ENCODE measurements at places on chromosomes 16 and 17.

- DNase-seq = peak; percentile 2
These were observed 1.4 kb downstream of the NFAT5 start for GRCh38 chr16:69566981-69567680.

DNA sequence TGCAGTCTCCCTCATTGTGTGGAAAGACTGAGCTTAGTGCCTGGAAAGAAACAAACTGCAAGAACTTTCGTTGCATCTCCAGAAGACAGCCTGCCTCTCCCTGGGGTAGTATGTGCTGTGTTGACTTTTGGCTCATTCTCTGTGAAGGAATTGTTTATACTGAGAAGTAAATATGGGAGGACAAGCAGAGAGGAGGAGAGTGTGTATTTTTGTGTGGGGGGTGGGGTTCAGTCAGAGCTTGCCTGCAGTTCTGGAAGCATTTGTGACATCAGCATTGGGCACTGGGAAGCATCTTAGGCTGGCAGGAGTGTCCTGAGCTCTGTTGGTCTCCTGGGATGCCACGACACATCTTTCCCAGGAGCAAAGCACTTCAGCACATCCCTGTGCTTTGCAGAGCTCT lies 147.9 kb downstream of the HS3ST3B1 start:
- DNase-seq = no peak

GRCh38 chr17:75524970-75525805 lies at the start of gene LLGL2:
Gene LLGL2 (plus strand): TSS chr17:75525697. CDS start chr17:75543427, 17,730 bp downstream.
- DNase-seq = peak; percentile 78

DNA sequence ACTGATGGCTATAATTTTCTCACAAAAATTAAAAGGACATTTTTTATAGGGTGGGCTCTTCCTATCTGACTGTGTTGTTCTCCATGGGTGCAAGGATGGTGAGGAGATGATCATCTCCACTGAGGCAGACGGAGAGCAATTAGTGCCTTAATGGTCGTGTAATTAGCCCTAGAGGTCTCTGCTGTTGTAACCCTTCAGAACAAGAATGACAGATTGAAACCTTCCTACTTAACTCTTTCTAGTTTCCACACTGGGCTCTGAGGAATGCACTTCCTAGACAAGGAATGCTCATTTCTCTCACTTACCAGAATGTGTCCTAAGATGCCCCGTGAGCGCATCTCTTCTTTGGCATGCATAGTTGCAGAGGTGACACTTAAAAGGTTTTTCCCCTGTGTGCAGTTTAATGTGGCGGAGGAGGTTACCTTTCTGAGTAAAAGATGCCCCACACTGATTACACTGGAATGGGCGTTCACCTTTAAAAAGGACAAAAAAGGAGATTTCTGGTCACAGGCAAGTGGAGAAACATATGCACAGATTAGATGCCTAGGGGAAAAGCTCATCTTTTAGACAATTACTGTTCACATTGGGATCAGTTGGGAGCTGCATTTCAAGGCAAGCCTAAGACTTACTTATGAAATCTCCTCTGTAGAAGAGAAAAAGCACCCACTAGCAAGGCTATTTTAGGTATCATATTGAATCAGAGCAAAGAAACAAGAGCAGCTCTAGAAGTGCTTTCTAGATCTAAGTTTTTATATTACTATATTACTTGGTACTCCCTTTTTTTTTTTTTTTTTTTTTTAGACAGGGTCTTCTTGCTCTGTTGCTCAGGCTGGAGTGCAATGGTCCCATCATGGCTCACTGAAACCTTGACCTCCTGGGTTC lies 53.6 kb downstream of the GRB7 start:
- peak; percentile 17 for DNase-seq

DNA sequence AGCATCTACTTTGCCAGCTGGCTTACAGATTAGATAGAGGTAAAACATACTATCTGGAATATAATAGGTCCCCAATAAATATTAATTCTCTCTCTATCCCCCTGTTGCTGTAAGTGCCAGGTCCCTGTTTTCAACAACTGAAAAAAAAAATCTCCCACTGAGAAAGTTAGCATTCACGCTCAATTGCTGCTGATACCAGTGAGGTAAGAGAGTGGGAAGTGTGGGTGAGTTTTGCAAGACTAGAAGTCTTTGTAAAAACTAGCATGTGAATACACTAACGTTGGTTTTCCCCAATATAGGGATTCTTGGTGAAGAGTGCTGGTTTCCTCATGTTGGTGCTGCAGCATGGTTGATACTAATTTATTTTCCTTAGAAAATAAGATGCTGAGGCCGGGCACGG lies 11.7 kb upstream of the TAOK1 start:
- no peak for DNase-seq

GRCh38 chr17:48198950-48199541 lies 91.5 kb downstream of the SNX11 start:
- no peak for DNase-seq

GRCh38 chr17:57288040-57288772 lies 31.9 kb downstream of the MSI2 start:
- no peak for DNase-seq

DNA sequence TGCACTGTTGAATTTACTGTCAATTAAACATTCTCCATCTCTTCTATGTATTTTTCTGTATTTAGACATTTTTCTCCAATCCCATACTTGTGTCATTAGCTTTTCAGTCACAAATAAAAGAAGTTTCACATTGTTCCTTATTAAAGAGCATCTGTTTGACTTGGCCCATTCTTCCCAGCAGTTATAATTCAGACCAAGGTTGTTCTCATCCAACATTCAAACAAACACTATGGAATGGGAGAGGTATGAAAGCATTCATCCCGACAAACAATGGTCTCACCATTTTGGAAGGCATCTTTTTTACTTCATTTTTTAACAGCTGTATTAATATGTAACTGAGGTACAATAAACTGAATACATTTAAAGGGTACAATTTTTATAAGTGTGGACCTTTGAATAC lies 208.8 kb upstream of the MAF start:
- DNase-seq = no peak

GRCh38 chr16:30527635-30528178 lies 1.3 kb upstream of the ZNF768 start:
- no peak for DNase-seq

- no peak for DNase-seq
These were observed 70.6 kb downstream of the BCAS3 start for GRCh38 chr17:60748204-60748603.

DNA sequence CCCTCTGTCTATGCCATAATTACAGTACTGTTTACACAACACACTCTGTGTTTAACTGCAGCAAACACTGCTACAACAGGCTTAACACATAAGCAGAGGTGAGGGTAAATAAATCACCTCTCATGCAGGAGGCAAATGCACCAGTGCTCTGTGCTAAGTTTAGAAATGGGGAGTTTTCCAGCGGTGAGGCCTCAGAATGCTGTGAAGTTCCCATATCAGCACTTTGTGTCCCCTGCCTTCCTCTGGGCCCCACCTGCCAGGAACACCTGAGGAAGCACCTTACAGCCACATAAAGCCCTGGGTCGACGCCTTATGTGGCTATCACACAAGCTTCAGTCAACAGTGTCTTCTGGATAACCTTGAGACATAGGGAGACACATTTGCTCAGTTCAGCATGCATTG lies 304.5 kb downstream of the HAPSTR1 start:
- no peak for DNase-seq

DNA sequence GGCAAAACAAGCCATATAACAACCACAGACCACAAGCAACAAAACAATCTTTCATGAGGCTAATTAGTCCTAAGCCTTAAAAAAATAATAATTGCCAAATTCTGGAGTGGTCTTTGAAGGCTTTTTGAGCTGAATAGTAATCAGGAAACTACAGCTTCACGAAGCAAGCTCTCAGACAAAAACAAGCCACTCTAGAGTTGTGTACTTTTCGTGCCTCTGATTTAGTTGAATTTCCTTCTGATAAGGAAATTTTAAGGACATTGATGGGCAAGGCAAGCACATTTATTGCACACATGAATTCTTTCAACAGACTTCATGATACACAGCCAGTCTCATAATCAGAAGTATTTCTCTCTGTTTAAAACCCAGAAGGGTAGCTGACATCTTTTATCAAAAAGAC lies 130.8 kb upstream of the IRX3 start:
- no peak for DNase-seq

DNA sequence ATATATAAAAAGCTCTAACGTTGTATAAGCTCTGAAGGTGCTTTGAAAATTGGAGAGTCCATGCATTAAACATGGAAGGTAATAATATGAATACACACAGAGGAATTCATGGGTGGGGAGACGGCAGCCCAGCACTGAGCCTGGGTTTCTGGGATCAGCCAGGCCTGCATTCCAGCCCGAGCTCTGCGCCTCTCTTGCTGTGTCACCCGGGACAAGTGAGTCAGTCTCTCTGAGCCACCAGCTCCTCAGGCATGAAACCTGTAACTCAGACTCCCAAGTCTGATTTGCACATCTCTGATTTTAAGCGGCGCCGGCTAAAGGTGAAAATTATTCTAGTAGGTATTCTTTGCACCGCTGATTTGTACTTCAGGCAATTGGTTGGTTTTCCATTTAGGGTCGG lies 238.8 kb downstream of the MRTFB start:
- no peak for DNase-seq

DNA sequence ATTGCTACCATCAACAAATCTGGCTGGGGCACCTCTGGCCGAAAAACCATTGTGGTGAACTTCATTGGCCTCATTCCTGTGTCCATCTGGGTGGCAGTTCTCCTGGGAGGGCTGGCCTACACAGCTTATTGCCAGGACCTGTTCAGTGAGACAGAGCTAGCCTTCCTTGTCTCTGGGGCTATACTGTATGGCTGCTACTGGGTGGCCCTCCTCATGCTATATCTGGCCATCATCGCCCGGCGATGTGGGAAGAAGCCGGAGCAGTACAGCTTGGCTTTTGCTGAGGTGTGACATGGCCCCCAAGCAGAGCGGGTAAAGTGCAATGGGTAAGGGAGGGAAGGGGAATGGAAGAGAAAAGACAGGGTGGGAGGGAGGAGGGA lies 9.5 kb downstream of the HAS3 start:
- no peak for DNase-seq

- DNase-seq = no peak
These were observed 156.6 kb upstream of the MAF start for GRCh38 chr16:79757163-79757562.

GRCh38 chr16:61892531-61892930 lies 143.7 kb downstream of the CDH8 start:
- DNase-seq = no peak

DNA sequence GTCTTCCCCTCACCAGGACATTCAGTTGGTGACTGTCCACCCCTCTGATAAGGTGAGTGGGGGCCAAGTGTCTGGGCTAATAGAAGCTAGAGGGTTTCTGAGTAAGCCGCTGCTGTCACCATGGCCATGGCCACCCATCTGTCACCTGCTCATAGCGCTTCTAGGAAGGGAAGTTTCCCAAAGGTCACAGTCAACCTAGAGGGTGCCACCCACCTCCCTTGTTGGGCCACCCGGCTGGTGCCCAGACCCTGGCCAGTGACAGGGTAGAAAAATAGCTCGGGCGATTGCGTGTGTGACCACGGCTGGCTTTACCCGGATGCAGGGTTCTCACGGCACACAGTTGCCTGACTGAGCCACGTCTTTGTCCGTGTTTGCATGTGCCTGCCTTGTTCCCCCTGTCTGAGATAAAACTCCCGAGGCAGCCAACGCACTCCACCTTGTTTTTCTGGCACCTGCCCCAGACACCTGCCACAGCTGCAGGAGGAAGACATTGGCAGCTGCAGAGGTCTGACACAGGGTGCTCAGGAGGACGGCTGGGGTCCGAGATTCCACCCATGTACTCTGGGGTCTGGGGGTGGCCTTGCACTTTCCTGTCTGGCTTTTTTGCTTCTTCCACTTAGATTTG lies 809 bp downstream of the PIRT start:
- no peak for DNase-seq

GRCh38 chr17:3385869-3386816 lies at the start of gene OR3A2:
Gene OR3A2 (minus strand): TSS chr17:3386308.
- DNase-seq = no peak

GRCh38 chr17:72126575-72127486 lies 6.0 kb downstream of the SOX9 start:
- no peak for DNase-seq

DNA sequence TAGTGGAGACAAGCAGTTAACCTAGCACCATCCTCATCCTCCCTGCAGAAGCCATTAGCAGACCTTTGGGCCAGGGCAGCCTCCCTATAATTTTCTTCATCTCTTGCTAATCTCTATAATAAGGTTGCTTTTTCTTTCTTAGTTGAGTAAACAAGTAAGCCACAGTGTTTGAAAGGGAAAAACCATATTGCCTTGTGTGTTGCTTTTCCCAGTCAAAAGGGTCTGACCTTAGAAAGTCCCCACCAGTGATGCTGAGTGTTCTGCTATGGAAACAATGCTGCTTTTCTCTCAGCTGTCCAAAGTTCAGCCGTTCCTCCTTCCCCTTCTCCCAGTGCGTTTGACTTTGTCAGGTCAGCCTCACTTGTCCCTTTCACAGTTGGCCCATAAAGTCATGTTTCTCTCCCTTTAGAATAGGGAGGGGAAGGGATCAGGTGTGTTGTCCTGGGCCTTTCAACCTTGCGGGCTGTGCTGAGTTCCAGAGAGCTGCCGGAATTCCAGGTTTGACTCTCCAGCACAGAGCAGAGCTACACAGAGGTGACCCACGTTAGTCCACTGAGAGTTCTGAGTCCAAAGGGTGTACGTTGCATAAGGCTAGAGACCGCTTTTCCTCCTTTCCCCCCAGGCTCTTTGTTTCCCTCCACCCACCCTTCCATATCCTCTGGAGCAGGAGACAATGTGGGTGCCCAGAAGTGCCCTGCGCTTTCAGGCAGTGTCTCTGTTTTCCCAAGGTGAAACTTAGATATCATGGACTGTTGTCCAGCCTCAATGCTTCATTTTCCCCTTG lies 15.9 kb upstream of the CLEC18C start:
- DNase-seq = no peak

- DNase-seq = no peak
These were observed 30.1 kb downstream of the HOXB1 start for GRCh38 chr17:48500435-48501426.

- no peak for DNase-seq
These were observed 42.4 kb downstream of the NXPH3 start for GRCh38 chr17:49618028-49618611.

DNA sequence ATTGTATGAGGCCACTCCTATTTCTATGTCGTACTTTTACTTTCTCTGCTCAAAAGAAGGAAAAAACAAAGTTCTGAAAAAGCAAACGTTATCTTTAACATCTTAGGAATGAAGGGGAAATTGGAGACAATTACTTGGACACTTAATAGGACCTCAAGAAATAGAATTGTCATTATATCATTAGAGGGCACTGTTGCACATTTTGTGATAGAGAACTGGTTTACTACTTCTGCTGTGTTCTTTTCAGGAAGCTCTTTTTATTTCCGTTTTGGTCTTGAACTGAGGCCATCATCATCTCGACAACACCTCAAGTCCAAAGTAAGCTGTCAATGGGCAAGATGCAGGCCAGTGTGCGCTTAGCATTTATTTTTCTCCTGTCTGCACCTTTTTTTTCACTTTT lies 14.6 kb downstream of the COG4 start:
- DNase-seq = no peak

DNA sequence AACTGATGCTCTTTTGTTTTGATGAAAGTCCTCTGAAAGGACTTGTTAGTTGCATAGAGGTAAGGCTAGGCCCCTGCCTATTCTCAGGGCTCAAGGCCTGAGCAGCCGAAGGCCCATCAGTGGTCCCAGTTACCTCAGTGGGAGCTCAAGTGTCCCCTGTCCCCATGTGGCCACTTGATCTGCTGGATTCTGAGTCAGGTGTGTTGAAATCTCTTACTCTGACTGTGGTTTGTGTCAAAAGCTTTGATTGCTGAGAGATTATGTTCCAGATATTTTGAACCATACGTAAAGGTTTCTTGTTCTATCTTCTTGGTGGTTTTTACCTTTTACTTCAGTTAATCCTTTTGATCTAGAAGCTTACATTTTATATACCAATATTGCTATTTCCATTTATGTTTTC lies 191.7 kb downstream of the LGALS9B start:
- DNase-seq = no peak

GRCh38 chr17:19369846-19370492 lies 7.4 kb upstream of the B9D1 start:
- DNase-seq = no peak

Measured in effector CD4-positive, alpha-beta T cell (primary cell).